ENCODE measurements at places on chromosomes 6 and 20.

- DNase-seq: no peak
These were observed 649.2 kb downstream of the MMUT start for GRCh38 chr6:48813836-48814235.

DNA sequence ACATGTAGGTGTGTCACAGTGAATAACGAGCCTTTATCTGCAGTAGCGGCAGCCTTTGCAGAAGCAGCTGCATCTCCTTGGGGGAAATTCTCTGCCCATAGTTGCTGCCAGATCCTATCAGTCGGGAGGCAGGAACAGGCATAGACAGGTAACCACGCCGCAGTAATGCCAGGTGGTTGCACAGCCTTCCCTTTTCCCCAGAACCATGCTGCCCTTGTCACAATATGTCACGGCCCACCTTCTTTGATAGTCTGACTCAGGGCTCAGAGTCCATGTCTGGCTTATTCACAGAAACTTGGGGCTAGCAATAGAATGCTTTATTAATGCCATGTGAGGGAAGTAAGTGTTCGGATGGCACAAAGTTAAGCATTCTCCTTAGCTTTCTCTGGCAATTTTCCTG, 76.6 kb downstream of the F13A1 start:
- no peak for DNase-seq

- no peak for DNase-seq
These were observed 178.9 kb downstream of the UST start for GRCh38 chr6:148925701-148926100.

DNA sequence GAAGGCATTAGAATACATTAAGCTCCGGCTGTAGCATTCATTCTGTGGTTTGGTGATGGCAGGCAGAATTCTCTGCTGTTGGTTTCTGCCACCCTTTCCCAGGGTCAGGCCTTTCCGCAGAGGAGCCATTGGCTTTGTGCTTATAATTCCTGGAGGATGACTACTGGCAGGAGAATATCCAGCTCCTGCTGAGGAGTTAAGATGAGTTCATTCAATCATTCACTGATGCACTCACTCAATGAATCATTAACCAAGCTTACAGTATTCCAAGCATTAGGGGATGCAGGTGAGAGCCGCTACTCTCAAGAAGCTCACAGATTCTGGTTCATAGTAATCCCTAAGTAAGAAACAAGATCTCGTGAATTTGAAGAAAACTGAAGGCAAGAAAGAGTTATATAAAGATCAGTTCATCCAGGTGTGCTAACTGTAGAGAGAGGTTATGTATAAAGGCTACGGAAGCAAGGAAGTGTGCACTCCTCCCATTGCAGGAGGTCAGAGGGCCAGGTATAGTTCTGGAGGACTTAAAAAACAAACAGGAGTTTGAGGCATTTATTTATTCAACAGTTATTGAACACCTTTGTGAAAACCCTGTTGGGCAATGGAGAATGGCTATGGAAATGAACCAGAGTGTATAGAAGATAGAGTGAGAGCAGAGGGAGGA, 75.5 kb downstream of the HMGN3 start:
- DNase-seq: no peak

GRCh38 chr6:36596356-36596755, 2.2 kb downstream of the SRSF3 start:
- DNase-seq: no peak

- peak; percentile 37 for DNase-seq
These were observed 3.8 kb upstream of the STX16 start for GRCh38 chr20:58647162-58647795.

- DNase-seq: no peak
These were observed 705.9 kb downstream of the MAFB start for GRCh38 chr20:39983183-39983582.

GRCh38 chr6:34300332-34300751, 51.5 kb upstream of the SMIM29 start:
- DNase-seq: peak; percentile 87

- no peak for DNase-seq
These were observed 87.1 kb upstream of the GJE1 start for GRCh38 chr6:142045380-142046278.

DNA sequence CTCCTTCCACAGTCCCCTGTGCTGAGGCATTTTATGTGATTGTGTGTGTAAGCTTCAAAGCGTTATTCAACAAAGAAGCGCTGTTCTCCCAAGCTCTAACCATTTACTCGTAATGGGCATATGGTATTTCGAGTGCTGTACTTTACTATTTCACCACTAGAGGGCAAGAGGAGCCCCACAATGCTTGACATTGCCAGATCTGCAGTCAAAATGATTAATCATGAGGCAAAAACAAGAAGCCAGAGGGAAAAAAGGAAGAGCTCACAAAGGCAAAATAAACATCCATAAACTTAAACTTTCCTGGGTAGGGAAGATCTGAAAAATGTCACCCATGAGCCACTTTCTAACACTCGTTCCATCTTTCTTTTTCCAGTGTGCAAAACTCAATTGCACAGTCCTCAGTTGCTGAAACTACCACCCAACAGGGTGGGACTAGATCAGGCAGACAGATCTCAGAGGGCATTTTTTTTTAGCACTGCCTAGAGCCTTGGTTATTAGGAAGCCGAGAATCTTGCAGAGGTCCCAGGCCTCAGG, 215.0 kb upstream of the PLCB4 start:
- peak; percentile 76 for DNase-seq

GRCh38 chr6:85574932-85575598, 18.6 kb downstream of the SNX14 start:
- DNase-seq: no peak

- no peak for DNase-seq
These were observed 75.2 kb downstream of the SLC16A10 start for GRCh38 chr6:111162504-111162903.

DNA sequence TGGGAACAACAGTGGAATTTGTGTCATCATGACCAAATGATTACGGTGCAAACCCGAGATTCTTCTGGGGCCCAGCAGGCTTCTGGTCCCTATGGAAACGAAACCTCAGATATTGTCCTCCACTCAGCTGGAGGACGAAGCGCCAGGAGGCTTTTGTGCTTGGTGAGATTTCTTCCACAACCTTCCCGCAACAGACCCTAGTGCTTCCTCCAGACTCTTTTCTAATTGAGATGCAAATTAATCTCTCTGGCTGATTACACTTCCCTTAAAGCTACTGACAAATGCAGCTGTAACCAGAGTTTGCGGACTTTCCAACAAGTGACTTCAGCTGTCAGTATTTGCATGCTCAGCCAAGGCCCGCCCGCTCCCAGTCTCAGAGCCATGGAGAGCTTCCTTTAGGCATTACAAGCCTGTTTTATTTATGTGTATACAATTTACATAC, 96.0 kb downstream of the INSM1 start:
- DNase-seq: no peak

DNA sequence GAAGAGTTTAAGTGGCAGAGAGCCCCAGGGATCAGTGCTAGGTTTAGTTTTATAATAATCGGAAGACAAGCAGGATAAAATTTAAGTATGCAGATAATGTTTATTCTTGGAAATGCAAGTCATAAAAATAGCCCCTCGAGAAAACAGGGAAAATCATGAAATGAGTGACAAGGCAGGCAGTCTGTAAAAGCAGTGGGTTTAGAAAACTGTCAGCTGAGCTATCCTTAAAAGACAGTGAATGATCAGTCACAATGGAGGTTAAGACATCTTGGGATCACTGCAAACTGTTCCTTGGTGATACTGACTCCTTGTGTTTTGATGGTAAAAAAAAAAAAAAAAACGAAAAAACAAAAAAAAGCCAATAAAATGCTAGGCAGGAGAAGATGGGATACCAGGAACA, 61.3 kb upstream of the BCLAF1 start:
- DNase-seq: no peak

GRCh38 chr6:118735320-118735719, 83.9 kb upstream of the CEP85L start:
- no peak for DNase-seq

DNA sequence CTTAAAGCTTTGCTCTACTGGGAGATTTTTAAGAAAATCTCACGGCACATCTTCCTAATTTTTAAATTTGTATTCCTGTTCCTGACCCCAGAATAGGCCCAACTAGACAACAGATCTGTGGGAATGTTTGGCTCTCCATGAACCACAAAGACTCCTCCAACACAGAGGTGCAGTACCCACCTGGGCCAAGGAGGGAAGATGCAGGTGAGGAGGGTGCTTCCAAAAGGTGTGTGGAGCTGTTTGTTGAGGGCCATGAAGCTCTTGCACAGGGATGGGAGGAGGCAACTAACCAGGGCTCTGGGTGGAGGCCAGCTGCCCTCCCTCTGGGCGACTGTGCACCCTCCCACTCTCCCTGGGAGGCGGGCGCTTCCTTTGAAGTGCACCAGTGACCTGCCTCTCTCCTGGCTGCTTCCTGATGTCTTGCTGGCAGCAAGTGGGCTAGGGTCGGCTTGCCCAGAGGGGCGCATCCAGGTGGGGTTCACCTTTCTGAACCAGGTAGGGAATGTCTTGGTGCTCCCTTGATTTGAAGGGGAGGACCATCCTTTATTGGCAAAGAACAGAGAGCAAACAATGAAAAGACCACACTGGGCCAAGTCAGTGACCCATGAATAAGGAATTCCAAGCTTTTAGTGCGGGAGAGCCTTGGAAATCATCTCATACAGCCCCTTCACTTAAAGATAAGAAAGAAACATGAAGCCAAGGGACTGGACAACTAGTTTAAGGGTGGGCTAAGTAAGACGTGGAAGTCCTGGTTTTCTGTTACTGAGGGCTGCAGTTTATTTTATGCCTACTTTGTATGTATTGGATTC, 76.0 kb downstream of the ANKRD6 start:
- DNase-seq: no peak

DNA sequence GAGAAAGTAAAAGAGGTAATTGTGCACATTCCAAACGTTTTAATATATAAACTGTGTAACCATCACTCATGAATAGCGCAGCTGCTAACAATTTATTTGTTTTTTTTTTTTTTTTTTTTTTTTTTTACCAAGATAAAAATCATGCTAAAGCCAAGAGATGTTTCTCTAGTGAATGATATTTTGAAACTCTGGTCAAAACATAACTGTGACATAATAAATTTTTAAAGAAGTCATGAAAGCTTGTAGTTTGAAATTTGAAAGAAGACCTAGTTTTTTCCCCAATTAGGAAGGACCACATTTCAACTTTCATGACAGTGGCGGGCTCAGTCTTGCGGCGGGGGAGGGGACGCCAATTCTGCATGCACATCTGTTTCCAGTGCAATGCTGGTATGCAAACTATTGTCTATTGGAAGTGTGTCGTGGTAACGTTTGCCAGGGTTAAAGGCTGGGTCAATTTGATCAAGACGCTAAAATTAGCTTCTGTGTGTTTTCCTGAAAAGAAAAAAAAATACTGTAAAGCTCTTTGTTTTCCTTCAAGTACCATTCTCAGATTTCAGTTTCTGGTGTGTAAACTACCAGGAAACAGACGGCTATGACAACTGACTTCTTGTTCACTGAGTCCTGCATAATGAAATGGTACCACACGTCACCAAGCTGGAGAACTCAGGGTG, 211.9 kb downstream of the FOXC1 start:
- DNase-seq: no peak

DNA sequence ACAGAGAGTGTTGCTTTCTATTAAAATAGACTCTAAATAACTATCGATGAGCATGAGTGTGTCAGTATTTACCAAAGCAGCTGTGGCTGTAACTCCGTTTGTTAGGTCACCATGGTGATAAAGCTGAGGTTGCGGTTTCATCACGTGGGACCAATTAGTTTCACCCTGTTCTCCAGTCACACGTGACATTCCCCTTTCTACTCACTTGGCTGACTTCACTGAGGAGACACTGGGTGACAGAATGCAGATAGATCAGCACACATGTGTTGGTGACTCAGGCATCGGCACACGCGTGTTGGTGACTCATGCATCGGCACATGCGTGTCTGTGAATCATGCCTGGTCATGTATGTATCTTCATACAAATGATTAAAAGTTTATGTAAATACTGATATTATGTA, 285.4 kb downstream of the THBS2 start:
- DNase-seq: no peak

GRCh38 chr6:558089-558488, 98.8 kb downstream of the HUS1B start:
- DNase-seq: no peak
